ENCODE measurements at places on chromosomes 3 and 15.

GRCh38 chr3:39811561-39811960, 2.2 kb downstream of the MYRIP start:
- no peak for DNase-seq

- no peak for DNase-seq
These were observed 1.6 kb upstream of the KY start for GRCh38 chr3:134652409-134652831.

DNA sequence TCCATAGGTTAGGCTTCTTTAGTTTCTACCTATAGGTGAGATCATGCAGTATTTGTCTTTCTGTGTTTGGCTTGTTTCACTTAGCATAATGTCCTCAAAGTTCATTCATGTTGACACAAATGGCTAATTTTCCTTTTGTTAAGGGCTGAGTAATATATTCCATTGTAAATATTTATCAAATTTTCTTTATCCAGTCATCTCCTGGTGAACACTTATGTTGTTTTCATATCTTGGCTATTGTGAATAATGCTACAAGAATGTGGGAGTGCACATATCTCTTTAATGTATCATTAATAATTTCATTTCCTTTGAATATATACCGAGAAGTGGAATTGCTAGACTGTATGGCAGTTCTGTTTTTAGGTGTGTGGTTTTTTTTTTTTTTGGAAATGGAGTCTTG, 250.9 kb upstream of the SEMA6D start:
- DNase-seq: peak; percentile 59

- no peak for DNase-seq
These were observed 137.7 kb downstream of the BBX start for GRCh38 chr3:107660306-107660976.

- no peak for DNase-seq
These were observed 24.8 kb downstream of the SPCS1 start for GRCh38 chr3:52730681-52731080.

DNA sequence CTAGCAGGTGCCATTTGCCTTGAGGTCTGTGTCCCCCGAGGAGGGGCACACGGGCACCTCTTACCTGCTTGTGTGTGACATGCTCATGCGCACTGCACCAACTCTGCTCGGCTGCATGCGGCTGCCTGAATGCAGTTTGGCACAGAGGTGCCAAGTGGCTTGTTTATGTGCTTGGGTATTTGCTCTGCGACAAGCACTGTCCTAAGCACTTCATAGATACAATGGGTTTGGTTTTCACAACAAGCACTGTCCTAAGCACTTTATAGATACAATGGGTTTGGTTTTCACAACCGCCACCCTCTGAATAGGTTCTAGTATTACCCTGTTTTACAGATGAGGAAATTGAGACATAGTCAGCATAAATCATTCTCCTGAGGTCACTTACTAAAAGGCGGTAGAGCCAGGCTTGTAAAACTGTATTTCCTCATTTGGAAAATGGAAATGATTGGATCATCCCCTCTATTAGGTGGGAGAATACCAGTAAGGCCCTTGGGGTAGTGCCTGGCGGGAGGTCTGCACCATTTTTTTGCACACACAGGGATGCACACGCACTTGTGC, 487 bp downstream of the ITIH4 start:
- DNase-seq: no peak

DNA sequence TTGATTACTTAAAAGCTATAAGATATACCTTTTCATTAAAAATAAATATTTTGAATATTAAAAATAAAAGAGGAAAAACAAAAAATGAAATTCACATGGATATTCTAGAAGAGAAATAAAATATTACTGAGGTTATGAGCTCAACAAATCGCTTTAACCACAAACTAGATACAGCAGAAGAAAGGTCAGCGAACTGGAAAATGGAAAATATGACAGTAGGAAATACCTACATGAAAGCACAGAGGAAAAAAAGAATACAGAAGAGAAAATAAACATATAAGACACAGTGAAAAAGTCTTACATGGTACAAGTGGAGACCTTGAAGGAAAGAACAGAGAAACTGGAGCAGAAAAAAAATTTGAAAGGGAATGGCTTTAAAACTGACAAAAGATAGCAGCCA, 33.2 kb downstream of the SCAPER start:
- no peak for DNase-seq

DNA sequence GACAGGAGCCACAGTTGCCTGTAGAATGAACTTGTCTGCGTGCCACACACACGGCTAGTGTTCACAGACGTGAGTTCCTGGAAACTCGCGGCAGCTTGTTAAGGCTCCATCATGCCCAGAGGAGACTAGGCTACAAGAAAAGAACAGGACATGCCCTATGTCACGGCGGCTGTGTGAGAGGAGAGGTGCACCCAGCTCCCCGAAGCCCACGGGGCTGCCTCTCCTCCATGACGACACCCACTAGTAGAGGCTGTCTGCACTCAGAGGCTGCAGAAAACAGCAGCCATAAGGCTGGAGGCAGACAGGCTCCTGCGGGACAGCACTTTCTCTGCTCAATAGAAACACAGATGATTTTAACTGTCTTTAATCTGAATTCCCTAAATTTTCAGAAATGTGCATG, 19.0 kb upstream of the OCA2 start:
- no peak for DNase-seq

- no peak for DNase-seq
These were observed 26.3 kb upstream of the THRB start for GRCh38 chr3:24520976-24521419.

DNA sequence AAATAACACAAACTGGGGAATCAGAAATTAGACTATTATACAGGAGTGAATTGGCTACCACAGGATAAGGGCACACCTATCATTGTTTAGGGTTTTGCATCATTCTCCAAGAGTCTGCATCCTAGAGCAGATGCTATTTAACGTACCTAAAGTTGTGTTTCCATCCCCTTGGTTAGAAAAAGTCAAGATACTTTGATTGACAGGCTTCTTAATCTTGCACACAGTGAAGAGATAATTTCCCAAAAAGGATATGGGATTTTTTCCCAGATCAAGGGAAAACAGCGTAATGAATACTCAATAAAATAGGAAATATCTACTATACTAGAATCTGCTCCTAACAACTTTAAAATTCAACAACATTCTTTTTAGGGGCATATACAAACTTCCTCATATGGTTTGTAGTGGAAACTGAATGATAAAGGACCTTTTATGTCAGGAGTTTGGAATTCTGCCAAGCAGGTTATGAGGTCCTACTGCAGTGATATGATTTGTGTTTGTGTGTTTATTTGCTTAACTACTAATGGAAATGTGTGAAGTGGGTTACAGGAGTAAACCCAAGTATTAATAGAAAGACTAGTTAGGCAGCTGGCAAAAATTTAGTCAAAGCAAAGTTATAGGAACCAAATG, 124.1 kb upstream of the MME start:
- DNase-seq: no peak

DNA sequence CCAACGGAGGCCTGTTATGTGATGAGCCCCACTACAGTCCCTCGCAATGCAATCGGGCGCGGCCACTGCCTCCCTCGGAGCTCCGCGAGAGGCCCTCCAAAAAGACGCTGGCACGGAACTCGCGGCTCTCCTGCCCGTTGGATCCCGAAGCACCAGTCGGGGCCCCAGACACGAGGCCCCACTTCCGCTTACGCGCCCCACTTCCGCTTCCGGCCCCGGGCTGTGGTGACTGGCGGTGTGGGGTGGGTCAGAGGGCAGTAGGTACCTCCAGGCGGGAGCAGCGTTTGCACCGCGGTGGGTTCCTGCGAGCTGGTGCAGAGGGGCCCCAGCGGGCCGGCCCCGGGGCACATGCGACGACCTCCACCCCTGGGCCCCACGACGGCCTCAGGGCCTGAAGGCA, at the start of gene TOPAZ1:
TSS of gene TOPAZ1 (plus strand) at position 181 of the 400 bp plus-strand sequence. CDS start at position 349, 168 bp downstream.
- no peak for DNase-seq

- DNase-seq: no peak
These were observed 226.2 kb upstream of the ST8SIA2 start for GRCh38 chr15:92167451-92167850.

GRCh38 chr3:39638301-39638700, 170.8 kb downstream of the MOBP start:
- no peak for DNase-seq

GRCh38 chr3:122025296-122025695, 3.2 kb upstream of the ILDR1 start:
- no peak for DNase-seq

- DNase-seq: no peak
These were observed 58.6 kb downstream of the PRICKLE2 start for GRCh38 chr3:64166584-64167162.

GRCh38 chr3:154275292-154275691, 49.0 kb downstream of the DHX36 start:
- DNase-seq: no peak

DNA sequence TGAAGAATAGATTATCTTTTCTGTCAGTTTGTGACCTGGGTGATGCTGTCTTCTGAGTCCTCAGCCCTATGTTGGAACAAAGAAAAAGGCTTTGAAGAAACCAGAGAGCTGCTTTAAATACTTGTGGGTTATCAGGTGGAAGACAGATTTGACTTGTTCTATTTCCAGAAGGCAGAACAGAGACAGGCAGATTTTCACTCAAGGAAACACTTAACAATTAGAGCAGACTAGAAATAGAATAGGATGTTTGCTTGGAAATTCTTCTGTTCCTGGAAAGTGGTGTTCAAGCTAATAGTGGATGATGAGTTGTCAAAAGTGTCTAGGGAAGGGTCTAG, 219.4 kb downstream of the UBE2E2 start:
- DNase-seq: no peak

DNA sequence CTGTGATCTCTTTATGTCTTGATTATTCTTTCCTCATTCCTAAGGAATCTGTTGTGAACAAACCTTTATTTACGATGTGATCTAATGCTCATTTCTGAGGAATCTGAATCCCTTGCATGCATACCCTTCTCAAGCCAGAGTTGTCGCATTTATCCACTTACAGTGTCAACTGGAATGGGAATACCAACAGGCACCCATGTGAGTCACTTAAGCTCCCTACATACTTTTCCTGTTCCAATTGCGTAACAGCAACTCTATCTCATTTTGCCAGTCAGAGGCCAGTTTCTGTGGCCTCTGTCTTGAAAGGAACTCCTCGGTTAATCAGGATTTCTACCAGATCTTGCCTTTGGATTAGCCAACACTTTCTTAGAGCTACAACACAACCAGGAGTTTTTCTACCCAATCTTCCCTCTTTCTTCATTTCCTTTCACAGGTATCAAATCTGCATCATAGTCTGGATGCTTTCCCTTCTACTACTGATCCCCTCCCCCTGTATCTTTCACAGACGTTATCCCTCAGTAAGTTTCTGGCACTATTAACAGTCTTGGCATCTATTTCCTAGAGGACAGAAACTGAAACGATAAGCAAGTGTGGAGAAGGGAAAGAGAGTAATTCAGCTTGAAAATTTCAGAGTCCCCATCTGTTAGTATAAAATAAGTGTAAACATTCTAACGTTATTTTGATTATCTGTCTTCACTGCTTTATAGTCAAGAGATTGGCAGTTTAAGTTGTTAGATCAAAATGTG, 66.8 kb upstream of the BCHE start:
- DNase-seq: no peak

DNA sequence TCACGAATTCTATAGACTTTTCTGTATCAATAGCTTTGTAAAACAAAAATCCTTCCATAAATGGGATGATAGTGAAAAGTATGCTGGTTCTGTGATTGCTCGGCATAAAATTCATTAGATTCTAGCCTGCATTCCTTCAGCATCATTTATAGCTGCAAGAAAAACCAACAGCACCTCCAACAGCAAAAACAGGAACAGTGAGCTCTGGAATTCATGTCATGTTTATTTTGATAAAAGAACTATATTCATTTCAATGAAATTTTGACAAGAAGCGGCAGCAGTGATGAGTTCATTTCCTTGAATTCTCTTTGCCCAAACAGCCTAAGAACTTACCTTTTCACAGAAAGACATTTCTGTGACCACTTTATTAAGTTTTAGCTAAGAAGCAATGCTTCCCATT, 515.2 kb upstream of the CCDC54 start:
- no peak for DNase-seq

DNA sequence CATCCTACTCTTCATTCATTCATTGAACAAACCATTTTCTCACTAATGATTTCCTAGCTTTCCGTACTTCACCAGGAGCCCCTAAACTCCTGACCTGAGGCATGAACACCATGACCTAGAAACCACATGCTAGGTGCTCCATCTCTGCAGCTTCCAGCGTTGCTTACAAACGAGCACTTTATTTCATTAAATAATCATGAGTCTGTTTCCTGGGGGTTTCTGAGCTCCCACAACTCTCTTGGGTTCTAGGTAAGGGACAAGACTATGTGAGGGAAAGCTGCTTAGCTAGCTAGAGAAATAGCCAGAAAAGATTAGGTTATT, 1.3 kb downstream of the MAP2K1 start:
- no peak for DNase-seq

DNA sequence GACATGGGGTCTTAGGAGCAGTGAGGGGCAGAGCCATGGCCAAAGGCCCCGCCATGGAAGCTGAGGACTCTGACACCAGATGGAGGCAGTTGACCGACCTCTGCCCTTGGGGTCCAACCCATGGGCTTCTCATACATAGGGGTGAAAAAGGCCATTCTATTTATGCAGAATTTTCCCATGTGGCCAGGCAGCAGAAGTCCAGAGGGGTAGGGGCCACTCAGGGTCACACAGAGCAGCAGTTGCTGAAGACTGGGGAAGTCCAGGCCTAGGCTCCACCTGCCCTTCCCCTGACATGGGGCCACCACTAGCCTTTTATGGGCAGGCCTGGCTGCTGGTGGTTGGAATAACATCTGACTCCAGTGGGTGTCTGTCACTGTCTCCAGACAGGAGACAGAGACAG, 6.4 kb downstream of the PRSS50 start:
- DNase-seq: no peak

DNA sequence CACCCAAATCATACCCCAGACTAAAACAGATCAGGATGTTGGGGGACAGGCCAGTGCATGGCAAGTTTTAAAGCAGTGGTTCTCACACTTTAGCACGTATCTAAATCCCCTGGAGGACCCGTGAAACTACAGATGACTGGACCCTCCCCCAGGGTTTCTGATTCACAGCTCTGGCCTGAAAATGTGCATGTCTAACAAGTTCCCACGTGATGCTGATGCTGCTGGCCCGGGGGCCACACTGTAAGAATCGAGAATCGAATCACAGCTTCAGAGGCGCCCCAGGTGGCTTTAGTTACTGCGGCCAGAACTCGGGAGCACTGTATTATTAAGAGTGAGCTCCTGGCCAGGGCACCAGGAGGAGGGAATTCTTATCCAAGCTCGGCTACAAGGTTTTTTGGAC, 11.6 kb downstream of the ADAMTS17 start:
- no peak for DNase-seq

GRCh38 chr3:171390051-171390941, 69.9 kb downstream of the TNIK start:
- no peak for DNase-seq

- no peak for DNase-seq
These were observed 571 bp downstream of the ACAD9 start for GRCh38 chr3:128879991-128880390.

All from RWPE1 (cell line).